ENCODE measurements at places on chromosomes 3 and 15.

DNA sequence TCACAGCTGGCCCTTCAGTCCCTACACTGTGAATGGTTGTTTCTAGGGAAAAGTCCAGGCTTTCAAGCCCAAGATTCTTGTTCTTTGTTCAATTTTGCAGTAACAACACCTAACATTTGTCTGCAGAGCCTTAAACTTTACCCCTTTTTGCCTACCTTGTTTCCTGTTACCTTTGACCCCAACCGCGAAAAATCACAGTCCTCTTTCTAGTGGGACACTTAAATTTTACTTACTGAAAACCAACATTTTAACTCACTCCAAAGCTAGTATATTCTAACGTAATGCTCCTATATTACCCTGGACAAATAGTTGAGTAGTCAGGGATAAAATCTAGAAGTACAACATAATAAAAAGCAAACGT is 649 bp upstream of the PIK3CB start:
- no peak for DNase-seq

- no peak for DNase-seq
Measured at GRCh38 chr15:77418966-77419835, 703 bp downstream of the PEAK1 start.

- DNase-seq: no peak
Measured at GRCh38 chr3:119964294-119964693, 130.0 kb downstream of the GSK3B start.

DNA sequence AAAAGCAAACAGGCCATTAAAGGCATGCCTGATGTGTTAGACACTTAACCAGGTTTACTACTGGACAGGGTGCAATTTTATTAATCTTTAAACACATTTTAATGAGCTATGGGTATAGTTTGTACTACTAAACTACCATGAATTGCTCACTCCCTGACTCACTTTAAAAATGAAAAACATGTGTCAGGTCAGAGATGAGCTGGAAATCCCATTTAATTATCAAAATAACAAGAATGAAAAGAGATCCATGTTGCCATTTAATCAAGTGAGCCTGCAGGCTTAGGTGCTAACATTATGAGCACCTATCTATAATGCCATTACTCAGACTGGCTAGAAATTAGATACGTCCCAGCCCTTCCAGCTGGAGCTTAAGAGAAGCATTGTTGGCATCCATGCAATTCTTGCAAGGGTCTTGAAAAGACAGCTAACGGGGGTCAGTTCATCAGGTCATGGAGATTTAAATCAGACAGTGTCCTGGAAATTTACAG is 224.4 kb downstream of the THRB start:
- DNase-seq: no peak

DNA sequence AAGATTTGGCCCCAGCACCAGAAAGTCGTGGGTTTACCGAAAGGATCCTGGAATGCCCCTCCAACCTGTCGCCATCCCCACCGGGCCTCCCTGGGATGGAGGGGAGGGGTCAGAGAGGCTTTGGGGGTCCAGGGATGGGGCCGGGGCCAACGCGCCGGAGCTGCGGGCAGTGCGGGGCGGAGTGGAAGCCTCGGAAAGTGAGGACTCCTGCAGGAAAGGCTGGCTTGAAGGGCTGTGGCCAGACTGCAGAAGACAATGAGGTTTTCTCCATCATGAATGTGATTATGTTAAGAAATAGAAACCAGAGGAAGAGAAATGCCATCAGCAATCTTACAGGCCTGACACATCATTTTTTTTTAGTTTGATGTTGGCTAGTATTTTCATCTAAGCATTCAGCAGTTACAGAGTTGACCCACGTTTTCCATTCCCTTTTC is 738 bp downstream of the YEATS2 start:
- no peak for DNase-seq

GRCh38 chr3:131796111-131796510 is 238.7 kb downstream of the CPNE4 start:
- no peak for DNase-seq

GRCh38 chr3:53803124-53803815 is 42.9 kb downstream of the CHDH start:
- DNase-seq: no peak

DNA sequence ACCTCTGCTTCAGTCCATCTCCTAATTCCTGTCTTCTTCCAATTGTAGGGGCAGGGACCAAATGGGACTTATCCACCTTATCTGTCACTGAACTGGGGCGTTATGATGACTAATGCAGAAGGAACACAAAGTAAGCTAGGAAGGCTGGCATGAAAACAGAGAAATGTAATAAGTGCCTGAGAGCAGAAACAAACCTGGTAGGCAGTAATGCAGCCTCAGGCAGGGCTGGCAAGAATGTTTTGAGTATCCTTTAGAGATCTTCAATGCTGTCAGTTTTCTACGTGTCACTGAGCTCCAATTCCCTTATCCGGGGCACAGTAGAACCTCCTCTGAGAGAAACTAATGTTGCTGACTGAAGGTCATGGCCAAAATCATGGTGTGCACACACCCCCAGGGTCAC is 246.2 kb upstream of the TBL1XR1 start:
- no peak for DNase-seq

Measured in NCI-H1048 (cell line).